Fibroblast of the aortic adventitia (primary cell): ENCODE measurements at places on chromosomes 7 and 10.

DNA sequence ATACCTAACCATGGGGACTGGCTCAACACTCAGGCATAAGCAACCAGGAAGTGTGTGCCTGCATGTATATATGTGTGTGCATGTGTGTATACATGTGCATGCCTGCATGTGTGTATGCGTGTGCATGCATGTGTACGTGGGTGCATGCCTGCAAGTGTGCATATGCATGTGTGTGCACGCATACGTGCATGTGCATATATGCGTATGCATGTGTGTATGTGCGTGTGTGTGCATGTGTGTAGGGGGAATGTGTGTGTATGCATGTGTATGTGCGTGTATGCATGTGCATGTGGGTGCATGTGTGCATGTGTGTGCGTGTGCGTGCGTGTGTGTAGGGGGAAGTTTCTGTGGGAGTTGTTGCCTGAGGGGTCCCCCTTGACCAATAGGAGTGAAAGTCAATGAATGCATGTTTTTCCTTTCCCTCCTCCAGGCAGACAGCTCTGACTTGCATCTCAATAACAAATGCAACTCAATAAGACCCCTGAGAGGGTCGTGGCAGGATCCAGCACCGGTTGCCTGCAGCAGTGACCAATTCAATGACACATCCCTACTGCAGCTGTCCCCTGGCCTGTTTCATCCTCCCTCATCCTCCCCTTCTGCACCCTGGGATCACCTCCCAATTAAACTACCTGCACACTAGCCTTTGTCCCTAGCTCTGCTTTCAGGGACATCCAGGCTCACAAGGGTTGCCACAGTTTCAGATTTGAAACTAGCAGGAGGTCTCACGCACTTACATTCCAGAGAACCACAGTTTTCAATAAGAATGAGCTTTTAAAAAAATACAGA lies 27.0 kb upstream of the FZD8 start:
- no peak for DNase-seq

- no peak for DNase-seq
Observed at GRCh38 chr7:46626691-46627310, 705.7 kb upstream of the IGFBP3 start.

DNA sequence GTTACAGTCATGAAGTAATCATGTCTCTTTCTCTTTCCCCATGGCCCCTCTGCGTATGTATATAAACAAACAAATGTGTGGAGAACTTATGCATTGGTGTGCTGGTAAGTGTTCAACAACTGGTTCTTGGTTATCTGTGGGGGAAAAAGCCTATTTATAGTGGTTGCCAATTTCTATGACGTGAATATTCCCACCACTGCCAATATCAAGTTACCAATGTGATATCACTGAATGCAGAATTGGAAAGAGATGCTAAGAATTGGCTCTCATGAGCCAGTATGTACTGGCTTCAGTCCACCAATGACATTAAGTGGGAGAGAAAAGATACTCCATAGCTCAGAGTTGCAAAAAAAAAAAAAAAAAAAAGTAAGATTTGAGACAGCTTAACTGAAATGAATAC lies 399.7 kb downstream of the REEP3 start:
- no peak for DNase-seq

DNA sequence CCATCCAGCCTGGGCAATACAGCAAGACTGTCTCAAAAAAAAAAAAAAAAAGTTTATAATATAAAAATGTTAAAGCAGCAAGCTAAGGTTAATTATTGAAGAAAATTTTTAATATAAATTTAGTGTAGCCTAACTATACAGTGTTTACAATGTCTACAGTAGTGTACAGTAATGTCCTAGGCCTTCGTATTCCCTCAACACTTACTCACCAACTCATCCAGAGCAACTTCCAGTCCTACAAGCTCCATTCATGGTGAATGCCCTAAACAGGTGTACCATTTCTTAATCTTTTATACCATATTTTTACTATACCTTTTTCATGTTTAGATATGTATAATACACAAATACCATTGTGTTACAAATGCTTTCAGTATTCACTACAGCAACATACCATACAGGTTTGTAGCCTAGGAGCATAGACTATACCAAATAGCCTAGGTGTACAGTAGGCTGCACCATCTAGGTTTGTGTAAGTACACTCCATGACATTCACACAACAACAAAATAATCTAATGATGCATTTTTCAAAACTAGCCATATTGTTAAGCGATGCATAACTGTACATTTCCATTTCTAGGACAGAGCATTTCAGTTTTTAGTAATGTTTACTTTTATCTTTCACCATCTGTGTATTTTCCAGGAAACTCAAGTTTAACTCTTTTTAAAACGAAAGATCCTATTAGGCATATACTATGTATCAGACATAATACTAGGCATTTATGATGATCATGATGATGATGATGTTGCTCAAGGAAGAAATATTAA lies 43.3 kb downstream of the CNOT4 start:
- DNase-seq = no peak

DNA sequence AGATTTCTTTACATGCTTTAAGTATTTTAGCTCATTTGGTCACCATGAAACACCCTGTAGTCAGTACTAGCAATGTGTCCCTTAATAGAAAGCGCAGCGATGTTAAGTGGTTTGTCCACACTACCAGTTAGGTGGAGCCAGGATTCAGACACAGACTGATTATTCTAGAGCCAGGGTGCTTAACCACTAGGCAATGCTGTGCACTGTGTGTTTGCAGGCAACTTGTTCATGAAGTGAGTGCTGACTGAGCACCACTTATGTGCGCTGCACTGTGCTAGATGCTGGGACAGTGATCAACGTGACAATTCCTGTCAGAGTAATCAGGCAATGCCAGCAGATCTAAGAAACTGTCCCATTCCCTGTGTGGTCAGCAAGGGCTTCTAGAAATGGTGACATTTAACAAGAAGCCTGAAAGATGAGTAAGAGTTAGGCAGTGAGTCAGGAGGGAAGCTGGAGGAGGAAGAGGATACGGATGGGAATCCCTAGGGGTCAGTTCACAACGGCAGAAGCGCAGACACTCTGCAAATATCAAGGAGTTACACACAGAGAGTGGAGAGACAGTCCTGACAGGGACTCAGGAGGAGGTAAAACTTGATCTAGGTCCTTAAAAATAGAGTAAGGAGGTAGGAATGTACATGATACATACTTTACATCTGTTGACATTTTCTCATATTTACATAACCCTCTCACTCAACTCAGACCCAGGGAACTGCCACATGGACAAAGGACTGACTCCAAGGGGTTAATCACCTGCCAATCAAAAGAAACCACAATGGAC lies 69.7 kb upstream of the EGR2 start:
- DNase-seq = peak; percentile 30

DNA sequence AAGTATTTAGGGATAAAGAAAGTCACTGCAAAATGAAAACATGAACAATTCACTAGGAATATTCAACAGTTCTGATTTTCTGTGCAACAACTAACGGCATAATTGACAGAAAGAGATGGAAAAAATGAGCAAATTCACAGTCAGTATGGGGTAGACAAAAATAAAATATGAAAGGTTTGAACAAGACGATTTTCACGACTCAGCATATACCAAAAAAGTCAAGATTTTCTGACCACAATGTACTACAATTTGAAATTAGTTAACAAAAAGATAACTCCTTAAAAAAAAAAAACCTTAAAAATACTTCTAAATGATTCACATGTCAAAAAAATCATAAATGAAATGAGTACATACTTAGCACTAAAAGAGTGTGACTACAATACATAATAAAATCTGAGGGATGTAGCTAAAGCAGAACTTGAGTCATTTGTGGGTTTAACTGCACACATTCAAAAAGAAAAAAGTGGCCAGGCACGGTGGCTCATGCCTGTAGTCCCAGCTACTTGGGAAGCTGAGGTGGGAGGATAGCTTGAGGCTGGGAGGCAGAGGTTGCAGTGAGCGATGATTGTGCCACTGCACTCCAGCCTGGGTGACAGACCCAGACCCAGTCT lies 22.6 kb upstream of the MTURN start:
- DNase-seq = no peak

- peak; percentile 75 for DNase-seq
Observed at GRCh38 chr7:41425926-41426325, 277.0 kb downstream of the INHBA start.

DNA sequence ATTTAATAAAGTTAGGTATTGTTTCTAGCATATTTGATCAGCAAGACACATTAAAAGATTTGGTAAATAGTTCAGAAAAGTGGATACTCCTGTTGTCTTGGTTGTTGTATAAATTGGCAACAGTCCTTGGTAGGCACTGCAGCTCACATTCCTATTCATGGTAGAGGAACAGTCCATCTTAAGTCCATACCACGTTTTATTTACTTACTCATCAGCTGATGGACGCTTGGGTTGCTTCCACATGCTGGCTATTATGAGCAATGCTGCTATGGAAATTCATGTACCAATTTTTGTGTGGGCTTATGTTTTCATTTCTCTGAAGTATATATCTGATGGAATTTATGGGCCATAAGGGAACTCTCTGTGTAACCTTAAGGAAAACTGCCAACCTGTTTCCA lies 43.3 kb downstream of the C10orf120 start:
- no peak for DNase-seq

- peak; percentile 39 for DNase-seq
Observed at GRCh38 chr10:47412869-47413268, 28.8 kb upstream of the ZNF488 start.

DNA sequence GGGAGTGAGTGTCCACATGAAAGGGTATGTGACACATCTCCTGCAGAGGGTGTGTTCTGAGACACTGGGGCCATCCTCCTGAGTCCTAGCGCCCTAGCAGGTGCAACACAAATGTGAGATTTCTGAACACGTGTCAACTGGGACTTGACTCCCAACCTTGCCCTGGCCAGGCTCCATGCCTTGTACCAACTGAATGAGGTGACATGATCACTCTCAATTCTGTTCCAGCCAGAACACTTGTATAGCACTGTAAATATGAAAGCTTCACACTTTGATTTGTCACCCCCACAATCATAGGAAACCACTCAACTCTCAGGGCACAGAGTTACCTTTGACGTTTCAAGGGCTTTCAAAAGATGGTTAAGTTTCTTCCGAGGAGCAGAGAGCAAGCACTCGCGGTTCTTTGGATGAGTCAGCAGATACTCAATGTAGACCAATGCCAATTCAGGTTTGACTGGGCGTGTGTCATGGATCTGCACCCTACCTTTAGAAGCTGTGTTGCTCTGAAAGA lies 48.6 kb downstream of the NCAPG2 start:
- no peak for DNase-seq

GRCh38 chr7:132097550-132098134 lies 478.6 kb downstream of the PLXNA4 start:
- no peak for DNase-seq

DNA sequence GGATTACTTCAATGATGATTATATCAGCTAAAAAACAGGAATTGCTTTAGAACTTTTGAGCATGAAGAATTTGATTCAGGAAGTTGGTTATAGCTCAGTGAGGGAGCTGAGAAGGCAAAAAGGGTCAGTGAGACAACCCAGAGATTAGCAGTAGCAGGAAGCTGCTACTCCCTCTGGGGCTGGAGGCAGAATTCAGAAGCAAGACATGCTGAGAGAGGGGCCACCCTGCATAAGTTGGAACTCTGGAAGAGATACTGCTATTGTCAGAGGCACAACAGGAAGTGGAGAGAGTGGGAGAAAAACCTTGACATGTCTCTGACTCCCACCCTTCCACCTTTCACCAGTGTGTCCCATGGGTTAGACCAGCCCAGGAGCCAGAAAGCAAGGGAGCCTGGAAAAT lies 488.7 kb downstream of the ADRA2A start:
- no peak for DNase-seq

GRCh38 chr7:77329466-77330168 lies 86.5 kb downstream of the GSAP start:
- no peak for DNase-seq

DNA sequence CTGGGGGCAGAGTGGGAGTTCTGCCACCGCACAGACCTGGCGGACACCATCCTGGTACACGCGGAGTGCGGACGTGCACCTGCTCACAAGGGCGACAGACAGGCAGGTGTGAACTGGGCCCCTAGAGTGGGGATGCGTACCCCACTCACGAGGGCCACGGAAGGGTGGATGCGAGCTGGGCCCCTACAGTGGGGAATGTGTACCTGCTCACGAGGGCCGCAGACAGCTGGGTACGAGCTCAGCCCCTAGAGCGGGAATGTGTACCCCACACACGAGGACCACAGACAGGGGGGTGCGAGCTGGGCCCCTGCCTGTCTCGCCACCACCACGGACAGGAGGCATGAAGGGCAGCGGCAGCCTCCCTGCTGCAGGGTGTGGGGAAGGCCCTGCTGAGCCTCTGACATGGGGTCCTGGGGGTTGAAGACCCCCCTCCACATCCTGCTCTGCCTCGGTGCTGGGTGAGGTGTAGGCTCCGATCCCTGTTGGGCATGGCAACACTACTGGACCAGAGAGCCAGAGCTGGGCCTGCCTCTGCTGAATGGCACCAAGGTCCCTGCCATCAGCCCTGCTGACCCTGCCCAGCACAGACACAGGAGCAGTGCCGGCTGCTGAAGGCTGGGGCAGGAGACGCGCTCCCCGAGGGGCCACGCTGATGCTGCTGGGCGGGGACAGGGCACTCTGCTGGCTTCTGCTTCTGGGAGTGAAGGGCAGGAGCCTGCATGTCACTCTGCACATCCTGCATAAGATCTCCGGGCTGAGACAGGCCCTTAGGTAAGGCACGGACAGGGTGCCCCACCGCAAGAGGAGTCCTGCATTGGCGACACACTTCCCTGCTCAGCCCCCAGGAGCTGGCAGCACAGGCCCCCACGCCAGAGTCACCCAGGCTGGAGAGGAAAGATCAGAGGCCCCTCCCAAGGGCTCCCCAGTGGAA lies 259.2 kb downstream of the MAD1L1 start:
- no peak for DNase-seq

DNA sequence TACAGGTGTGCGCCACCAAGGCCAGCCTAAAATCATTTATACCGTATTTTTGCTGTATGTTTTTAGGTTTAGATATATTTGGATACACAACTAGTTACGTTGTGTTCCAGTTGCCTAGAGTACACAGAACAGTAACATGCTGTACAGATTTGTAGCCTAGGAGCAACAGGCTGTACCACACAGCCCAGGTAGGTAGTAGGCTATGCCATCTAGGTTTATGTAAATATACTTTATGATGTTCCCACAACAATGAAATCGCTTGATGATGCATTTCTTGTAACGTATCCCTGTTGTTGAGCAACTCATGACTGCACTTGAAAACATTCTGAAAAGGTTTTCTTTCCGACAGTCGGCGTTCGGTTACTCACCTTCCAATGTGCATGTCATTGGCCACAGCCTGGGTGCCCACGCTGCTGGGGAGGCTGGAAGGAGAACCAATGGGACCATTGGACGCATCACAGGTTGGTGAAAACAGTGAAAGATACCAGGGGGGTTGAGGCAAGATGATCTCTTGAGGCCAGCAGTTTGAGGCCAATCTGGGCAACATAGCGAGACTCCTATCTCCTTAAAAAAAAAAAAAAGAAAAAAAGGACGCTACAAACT lies 7.7 kb downstream of the PNLIP start:
- no peak for DNase-seq

DNA sequence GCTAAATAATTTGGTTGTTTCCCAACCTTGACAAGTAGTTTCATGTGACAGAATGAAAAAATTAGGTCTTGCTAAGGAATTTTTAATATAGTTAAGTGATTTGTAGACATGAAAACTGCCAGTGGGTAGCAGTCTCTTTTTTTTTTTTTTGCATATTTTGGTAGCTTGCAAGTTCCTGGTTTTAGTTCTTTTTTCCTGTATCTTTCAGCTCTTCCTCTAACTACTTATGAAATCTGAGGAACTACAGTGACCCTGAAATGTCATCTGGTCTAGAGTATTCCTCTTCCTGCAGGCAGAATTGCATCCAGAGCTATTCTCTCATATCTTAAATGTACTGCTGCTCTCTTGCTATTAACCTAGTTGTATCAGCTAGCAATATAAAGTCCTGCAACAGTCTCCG lies 160.4 kb downstream of the HDAC9 start:
- no peak for DNase-seq

GRCh38 chr10:787933-788651 lies 98.6 kb upstream of the DIP2C start:
- DNase-seq = no peak
